A673 (cell line): ENCODE measurements at places on chromosomes 12 and 14.

DNA sequence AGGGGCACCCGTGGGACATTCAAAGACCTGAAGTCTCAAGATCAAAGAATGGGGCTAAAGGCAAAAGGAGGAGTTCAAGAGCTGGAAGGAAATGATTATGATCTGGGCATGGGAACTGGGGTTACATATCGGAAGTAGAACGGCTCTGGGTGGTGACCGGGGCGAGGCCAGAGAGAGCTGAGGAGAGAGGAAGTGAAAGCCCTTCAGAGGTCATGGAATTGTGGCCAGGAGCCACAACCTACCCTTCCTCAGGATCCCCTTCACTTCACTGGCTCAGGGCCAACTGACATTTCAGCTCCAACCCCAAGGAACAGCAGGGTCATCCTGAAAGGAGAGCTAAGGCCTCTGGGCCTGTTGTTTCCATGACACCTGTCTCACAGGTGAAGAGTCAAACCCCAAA, 57.8 kb downstream of the GALNT16 start:
- no peak for DNase-seq

- DNase-seq: no peak
Observed at GRCh38 chr12:130419116-130419515, 81.4 kb downstream of the PIWIL1 start.

- DNase-seq: no peak
Observed at GRCh38 chr14:57464008-57464730, 29.5 kb downstream of the CCDC198 start.

DNA sequence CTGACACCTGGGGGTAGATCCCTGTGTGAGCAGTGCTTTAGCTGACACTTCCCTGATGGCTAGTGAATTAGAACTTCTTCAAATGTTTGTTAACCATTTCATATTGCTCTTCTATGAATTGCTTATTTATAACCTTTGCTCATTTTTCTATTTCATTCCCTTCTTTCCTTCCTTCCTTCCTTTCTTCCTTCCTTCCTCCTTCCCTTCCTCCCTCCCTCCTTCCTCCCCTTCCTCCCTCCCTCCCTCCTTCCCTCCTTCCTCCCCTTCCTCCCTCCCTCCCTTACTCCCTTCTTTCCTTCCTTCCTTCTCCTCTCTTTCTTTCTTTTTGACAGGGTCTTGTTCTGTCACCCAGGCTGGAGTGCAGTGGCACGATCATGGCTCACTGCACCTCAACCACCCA, 23.3 kb upstream of the CEP170B start:
- DNase-seq: no peak

DNA sequence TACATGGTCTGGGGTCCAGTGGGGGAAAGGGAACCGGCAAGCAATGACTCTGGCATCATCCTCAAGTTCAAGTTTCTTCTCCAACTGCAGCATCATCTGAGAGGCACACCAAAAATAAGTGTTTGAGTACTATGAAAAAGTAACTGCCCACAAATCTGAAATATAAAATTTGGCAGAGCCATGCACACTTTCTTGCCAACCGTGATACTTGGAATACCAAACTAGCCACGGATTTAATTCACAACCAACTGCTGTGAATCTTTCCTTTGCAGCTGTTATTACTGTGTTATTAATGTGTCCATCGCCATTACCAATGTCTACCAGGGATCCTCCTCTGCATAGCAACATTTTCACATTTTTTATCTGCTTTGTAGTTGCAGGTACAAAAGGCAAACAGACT, 74.6 kb downstream of the GXYLT1 start:
- no peak for DNase-seq

GRCh38 chr14:87013583-87013982, 979.4 kb downstream of the GALC start:
- DNase-seq: no peak

- DNase-seq: no peak
Observed at GRCh38 chr14:64709126-64709525, 4.9 kb downstream of the PLEKHG3 start.

GRCh38 chr14:94558842-94559241, 2.4 kb upstream of the SERPINA4 start:
- DNase-seq: no peak
